Glutamatergic neuron (in vitro differentiated cells): ENCODE measurements at places on chromosomes 6 and 20.

DNA sequence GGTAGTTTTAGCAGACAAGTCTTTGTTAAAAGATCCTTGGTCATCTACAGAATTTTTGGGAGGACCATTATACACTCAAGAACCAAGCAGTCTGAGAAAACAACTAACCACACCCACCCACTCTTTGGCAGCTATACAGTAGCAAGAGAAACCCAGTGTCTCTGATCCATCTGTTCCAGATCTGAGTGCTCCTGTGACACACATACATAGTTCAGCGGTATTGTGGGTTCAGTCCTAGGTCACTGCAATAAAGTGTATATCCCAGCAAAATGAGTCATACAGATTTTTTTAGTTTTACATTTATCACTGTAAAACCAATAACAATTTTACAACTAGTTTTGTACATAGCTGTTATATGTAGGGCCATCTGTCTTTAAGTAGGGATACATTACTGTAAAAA, 47.4 kb upstream of the PAK5 start:
- DNase-seq = no peak

DNA sequence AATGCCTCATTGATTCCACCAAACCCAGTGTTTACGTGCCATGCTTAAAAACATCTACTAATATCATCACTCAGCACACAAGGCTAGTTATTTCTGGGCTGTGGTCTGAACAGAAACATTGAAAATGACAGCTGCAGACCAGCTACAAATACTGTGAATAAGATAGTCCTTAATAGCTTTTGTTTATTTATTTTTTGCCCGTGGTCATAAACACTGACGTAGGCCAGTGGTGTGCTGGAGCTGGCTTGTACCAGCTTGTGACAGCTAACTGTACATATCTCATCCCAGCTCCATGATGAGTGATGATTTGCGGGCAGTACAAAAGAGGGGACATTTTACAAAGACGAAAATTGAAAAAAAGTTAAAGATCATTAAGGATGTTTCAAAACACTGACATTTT, 1057.0 kb downstream of the EPHA7 start:
- no peak for DNase-seq

- DNase-seq = no peak
These were observed 2.9 kb downstream of the ZNF335 start for GRCh38 chr20:45968801-45969711.

DNA sequence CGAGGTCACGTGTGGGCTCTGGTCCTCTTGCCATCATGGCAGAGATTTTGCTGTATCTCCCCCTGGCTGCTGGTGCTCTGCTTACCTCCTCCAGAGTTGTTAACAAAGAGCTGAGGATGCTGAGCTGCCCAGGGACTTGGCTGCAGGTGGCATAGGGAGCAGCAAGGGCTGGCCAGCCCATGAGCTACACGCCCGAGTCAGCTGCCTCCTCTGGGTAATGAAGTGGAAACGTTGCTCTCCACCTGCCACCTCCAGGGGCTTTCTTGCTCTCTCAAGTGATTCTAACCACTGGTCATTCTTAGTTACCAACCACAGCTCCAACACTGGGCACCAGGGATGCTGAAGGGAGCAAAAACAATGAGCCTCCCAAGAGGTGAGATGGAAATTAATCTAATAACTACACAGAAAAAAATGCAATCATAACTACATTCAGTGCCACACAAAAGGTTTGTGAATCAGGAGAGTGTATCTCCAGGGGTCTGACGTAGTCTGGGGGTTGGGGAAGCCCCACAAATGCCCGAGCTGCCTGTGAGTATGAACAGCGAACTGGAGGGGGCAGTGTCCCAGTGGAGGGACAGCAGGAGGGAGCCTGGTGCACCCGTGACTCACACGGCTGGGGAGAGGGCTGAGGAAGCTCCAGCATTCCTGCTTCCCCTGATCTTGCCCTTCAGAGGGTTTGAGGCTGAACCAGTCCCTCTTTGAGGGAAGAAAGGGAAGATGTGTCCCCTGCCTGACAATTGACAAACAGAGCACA, 78.7 kb downstream of the CDH26 start:
- DNase-seq = no peak

GRCh38 chr20:51678026-51678697, 90.0 kb downstream of the ATP9A start:
- DNase-seq = peak; percentile 93
